Stimulated activated CD8-positive, alpha-beta memory T cell treated with anti-CD3 and anti-CD28 coated beads, Interleukin-4, amount 100 ng/mL, for 1 hour (primary cell): ENCODE measurements at places on chromosomes 12 and 14.

GRCh38 chr14:33406766-33407165 is 468.1 kb downstream of the NPAS3 start:
- DNase-seq: no peak

DNA sequence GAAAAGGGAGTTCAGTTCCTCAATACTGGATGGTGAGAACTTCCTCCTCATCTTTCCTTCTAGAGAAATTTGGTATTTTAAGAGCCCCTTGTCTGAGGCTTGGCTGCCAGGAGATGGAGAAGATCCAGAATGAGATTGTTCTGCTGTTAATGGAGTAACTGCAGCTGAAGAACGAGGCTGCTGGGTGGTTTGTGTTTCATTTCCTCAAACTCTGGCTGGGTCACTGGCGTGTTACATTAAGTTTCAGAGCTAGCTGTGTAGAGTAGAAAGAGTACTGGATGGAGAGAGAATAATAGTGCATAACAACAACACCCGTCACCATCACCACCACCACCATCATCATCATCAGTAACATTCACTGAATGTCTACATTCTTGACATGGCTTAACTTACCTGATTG is 325.0 kb upstream of the TBX3 start:
- DNase-seq: no peak

DNA sequence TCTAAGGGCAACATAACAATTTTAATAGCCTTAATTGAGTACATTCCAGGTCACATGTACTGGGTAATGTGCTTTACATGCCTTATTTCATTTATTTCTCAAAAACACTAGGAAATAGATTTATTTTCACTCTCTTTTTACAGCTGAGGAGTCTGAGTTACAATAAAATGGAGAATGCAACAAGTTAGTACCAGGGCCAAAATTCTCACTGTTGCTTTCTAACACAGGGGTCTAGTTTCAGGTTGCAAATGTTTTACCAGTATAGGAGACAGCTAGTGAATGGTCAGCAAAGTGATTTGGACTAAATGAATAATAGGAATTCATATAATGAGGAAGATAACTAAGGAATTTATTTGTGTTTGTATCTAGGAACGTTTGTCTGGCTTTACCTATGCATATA is 137.3 kb downstream of the RASSF9 start:
- no peak for DNase-seq

DNA sequence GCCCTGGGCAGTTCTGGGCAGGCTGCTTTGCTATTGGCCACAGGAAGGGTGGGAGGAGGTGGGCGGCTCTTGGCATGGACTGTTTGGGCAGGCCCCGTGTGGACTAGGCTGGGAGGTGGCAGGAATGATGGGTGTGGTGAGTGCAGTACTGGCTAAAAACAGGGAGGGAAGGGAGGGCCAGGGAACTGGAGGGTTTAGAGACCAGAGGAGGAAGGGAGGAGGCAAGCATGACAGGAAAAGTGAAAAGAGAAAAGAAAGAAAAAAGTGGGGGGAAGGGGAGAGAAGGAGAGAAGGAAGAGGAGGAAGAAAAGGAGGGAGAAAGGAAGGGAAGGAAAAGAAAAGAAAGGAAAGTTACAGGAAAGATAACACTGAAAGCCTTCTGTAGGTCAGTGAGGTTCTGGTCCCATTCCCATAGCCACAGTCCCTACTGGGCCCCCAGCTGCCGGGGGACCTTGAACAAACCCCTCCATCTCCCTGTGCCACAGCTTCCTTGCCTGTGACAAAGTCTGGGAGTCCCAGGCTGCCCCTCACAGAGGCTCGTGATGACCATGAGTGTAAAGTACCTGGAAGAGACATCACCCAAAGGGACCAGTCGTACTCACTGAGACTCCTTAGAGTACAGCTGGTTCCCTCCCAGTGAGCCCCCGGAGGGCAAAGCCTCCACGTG is 1.1 kb upstream of the C14orf132 start:
- DNase-seq: no peak

GRCh38 chr12:49612210-49612609 is 6.8 kb upstream of the FAM186B start:
- DNase-seq: no peak

- DNase-seq: no peak
These were observed 76.3 kb downstream of the PDE3A start for GRCh38 chr12:20444595-20445170.

DNA sequence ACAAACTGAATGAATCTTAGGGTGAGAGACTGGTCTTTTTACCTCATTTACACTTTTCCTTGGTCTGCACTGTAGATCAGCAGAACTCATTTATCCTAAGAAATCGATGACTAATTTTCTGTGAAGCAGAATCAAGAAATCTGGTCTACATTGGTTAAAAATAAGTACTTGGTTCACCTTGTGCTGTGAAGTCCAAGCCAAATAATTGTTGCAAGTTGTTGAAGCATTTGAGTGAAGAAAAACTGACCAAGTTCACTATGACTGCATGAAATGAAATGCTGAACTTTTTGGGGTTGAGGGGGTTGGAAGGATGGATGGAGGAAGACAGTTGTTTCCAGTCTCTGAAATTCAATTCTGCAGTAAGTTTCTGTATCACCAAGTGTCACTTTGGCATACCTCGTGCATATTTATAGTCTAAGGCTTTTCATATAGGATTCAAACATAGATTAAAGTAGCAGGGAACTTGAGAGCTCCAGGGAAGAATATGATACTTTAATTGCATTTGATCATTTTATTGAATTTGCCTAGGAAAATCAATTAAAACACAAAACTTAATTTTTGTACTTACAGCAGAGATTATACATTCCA is 75.0 kb downstream of the FAR2 start:
- DNase-seq: no peak

DNA sequence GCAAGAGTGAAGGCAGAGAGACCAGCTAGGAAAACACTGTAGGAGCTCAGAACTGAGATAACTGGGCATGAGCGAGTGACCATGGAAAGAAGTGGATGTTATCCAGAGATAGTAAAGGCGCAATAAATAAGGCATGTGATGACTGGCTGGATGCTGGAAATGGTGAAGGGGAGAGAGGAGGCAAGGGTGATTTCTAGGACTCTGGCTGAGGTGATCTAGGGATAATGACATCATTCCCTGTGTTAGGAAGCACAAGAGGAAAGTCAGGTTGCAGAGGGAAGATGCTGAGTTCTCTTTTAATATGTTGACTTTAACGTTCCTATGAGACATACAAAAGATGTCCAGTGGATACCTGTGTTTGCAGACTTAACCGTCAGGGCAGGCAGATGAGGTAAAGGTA is 78.7 kb downstream of the C12orf56 start:
- no peak for DNase-seq

GRCh38 chr12:124618291-124618902 is 51.0 kb upstream of the NCOR2 start:
- DNase-seq: no peak

DNA sequence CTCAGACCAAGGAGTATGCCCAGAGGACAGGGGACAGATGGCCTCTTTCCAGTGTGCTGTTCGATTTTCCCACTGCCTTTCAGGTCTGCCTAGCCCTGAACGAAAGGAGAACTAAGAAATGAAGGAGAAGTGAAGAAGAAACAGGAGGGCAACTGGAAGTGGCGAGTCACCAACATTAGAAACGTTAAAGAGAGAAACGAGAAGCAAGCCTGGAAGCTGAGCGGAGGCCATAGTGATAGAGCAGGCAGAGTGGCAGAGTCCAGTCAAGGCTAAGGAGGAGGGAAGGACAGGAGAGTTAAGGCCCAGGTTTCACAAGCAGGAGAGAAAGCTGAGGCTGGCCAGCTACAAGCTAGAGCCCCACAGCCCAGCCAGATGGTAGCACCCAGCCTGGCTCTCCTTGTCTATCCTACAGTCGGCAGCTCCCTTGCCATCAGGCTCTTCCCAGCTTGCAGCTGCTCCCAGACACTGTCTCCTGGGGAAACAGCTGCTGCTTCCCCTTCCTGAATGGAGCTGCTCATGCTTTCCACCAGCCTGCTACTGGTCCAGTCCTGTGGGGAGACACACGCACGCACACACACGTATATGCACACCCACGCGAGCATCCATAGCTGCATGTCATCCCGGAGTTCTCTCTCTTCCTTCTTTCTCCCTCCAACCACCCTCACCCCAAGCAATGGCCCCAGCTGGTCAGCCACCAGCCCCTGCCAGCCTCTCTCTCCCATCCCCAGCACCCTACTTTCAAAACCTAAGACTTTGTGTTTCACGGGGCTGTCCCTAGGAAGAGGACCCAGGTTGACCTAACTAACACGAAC is 139.7 kb upstream of the CCND2 start:
- no peak for DNase-seq

DNA sequence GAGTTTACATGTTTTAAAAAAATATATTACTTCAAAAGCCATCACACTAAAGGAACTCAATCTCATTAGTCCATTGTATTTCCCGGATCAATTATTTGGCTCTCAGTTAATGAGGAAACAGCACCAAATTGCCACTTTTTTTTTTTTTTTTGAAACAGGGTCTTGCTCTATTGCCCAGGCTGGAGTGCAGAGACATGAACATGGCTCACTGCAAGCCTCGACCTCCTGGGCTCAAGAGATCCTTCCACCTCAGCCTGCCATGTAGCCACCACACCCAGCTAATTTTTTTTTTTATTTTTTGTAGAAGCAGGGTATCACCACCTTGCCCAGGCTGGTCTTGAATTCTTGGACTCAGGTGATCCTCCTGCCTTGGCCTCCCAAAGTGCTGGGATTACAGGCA is 77.4 kb downstream of the CLIP1 start:
- no peak for DNase-seq

DNA sequence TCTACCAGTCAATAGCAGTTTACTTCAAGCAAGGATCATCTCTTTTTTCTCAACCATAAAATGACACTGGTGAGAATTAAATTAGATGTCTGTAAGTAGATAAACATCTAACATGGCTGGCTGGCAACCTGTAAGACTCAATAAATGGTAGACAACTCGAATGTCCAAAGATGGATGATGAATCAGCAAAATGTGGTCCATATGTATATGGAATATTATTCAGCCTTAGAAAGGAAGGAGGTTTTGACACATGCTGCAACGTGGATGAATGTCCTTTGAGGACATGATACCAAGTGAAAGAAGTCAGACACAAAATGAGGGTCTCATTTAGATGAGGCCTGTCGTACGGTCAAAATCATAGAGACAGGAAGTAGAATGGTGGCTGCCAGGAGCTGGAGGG is 46.2 kb downstream of the SPRING1 start:
- no peak for DNase-seq

GRCh38 chr14:103395244-103395643 is 10.0 kb downstream of the MARK3 start:
- no peak for DNase-seq

- no peak for DNase-seq
These were observed 111.0 kb upstream of the LHX5 start for GRCh38 chr12:113582521-113583218.

DNA sequence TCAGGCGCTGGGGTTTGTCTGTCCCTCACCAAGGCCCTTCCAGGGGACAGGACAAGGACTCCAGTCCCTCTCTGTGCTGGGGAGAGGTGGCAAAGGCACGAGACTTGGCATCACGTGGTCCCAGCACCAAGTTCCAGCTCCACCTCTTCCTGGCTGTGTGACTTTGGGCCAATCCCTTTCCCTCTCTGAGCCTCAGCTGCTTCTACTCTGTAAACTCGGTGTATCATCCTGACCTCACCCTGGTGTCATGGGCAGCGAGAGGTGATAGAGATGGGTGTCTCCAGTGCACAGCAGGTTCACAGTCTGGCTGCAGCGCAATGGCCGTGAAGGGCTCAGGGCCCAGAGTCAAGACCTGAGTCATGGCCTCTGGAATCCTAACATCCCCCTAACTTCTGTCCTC is 54.0 kb downstream of the MVK start:
- no peak for DNase-seq

- DNase-seq: no peak
These were observed 177.8 kb downstream of the KIF26A start for GRCh38 chr14:104316121-104316722.

GRCh38 chr12:80101126-80101525 is 1.8 kb downstream of the OTOGL start:
- DNase-seq: no peak

GRCh38 chr12:131340616-131341210 is 370.2 kb upstream of the SFSWAP start:
- DNase-seq: no peak

DNA sequence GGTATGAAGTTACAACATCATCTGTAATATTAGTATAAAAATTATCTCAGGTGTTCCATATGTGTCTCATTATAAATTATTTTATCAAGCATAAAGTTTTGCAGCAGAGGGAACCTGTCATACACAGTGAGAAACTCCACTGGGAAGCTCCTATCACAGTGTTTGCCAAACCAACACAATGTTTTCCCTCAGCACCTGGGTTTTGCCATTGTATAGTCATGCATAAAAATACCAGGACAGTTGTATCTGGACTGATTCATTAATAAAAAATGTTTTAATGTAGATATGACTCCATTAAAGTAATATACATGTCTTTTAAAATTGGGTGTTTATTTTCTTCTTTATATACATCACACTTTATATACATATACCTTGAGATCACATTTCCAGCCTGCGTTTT is 56.6 kb downstream of the METTL25 start:
- DNase-seq: no peak

DNA sequence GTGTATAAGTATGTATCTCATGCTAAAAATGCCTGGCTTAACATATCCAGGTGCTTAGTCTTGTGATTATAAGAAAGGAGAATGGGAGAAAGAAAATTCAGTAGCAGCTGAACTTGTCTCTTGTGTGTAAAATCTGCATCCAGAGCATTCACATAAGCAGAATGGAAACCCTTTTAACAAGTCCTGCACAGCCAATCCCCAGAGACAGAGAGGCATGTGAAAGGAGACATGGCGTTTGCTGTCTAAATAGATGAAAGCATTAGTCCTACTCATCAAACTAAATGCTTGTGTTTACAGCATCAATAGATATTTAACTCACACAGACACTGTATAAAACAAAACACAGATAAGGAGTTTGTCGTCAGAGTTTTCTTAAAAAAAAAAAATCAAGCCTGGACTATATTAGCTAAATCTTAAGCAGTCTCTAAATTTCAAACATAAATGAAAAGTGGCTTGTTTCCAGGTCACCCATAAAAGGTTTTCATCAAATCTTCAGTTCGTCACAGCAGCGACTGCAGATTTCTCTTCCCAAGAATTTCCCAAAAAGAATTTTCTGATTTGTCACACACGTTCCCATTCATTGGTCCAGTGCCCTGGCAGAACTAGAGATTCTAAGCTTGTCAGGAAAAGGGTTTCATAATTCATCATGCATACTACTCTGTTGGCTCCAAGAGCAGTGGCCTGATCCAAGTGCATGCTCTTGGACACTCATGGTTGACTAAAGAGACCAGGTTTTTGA is 249.2 kb downstream of the BTG1 start:
- no peak for DNase-seq

- DNase-seq: no peak
These were observed 54.0 kb downstream of the PHLDA1 start for GRCh38 chr12:75977590-75977951.
